Esophagus squamous epithelium (tissue), 5 donors: ENCODE measurements at places on chromosomes 12 and 14. TPM values are rescaled to one million over a fixed set of nuclear protein-coding genes. Genes with fewer than 3 reads are reported as not detected.

DNA sequence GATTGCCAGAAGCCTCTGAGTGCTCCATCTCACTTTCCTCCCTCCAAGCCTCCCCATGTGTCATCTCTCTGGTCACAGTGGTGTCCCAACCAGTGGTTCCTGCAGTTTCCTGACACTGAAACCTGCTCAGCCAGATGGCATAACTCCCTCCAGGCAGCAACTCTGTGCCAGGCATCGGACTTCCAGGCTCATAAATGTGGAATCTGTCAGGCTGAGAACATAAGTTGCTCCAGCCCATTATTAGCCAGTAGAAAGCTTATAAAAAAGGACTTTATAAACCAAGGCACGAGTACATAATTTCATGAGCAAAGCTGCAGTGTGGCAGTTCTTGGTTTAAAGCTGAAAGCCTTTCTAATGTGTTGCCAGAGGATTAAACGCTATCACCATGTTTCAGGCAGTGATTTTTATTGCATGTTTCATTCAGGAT lies 194.3 kb downstream of the DACT1 start:
- no peaks in the 10 kb centered on the region for H3K36me3 ChIP-seq
- no peaks in the 10 kb centered on the region for H3K4me1 ChIP-seq
- no peak for DNase-seq
- no peak overlapping the region for H3K4me3 ChIP-seq
- no peak overlapping the region for H3K27ac ChIP-seq

- no peak overlapping the region for H3K4me3 ChIP-seq
- no peaks in the 10 kb centered on the region for H3K36me3 ChIP-seq
- H3K27me3 ChIP-seq = peaks cover 18% of the 10 kb centered on the region
Measured at GRCh38 chr12:111029732-111030131, 109.4 kb upstream of the MYL2 start.

- peak within 1 kb of the TSS; percentile 79 for H3K4me3 ChIP-seq
- no peaks in the 10 kb centered on the region for H3K27me3 ChIP-seq
- no peaks in the 10 kb centered on the region for H3K36me3 ChIP-seq
- DNase-seq = peak; percentile 96
- H3K27ac ChIP-seq = peak within 1 kb of the TSS; percentile 98
- H3K4me1 ChIP-seq = peaks cover 7% of the 10 kb centered on the region
Measured at GRCh38 chr14:35826218-35826951, at the start of gene BRMS1L. BRMS1L (plus strand) TSS chr14:35826338; CDS start chr14:35826517, 179 bp downstream.

GRCh38 chr14:89493877-89494634 lies 77.0 kb upstream of the FOXN3 start:
- H3K4me3 ChIP-seq = no peak overlapping the region
- H3K36me3 ChIP-seq = no peaks in the 10 kb centered on the region
- no peak overlapping the region for H3K27ac ChIP-seq
- DNase-seq = no peak

DNA sequence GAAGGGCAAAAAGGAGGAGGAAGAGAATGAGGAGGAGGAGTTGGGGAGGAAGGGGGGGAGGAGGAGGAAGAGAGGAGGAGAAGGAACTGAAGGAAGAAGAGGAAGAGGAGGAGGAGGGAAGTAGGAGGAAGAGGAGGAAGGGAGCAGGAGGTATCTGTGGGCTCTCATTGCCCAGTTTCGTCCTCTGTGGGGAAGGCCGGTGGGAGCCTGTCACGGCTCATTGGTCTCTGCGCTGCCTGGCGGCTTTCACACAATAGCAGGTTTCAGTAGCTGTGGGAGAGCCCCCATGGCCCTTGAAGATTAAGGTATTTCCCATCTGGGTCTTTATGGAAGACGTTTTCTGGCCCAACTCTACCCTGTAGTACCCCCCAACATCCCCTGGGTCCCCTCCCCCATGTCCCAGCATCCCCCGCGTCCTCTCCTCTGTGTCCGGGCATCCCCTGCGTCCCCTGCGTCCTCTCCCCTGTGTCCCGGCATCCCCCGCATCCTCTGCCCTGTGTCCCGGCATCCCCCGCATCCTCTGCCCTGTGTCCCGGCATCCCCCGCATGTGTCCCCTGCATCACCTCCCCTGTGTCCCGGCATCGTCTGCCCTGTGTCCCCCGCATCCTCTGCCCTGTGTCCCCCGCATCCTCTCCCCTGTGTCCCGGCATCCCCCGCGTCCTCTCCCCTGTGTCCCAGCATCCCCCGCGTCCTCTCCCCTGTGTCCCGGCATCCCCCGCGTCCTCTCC lies 278.2 kb upstream of the SFSWAP start:
- no peak overlapping the region for H3K4me3 ChIP-seq
- H3K27ac ChIP-seq = no peak overlapping the region
- no peaks in the 10 kb centered on the region for H3K4me1 ChIP-seq
- H3K36me3 ChIP-seq = no peaks in the 10 kb centered on the region
- DNase-seq = no peak

DNA sequence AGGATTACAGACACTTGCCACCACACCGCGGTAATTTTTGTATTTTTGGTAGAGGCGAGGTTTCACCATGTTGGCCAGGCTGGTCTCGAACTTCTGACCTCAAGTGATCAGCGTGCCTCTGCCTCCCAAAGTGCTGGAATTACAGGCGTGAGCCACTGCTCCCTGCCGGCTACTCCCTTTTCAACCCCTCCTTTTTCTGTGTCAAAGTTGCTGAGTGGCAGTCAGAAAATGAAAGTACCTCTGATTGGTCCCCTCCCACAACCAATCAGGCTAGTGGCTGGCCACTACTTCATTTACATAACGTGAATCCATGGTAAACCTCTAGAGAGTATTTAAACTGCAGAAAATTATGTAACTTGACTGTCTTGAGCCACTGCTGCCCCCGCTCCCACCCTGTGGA lies 5.9 kb downstream of the RESF1 start:
- H3K4me3 ChIP-seq = no peak overlapping the region
- no peak for DNase-seq
- H3K27ac ChIP-seq = peak overlapping the region; percentile 2
- H3K4me1 ChIP-seq = peaks cover 67% of the 10 kb centered on the region

- DNase-seq = no peak
- no peaks in the 10 kb centered on the region for H3K4me1 ChIP-seq
- no peaks in the 10 kb centered on the region for H3K27me3 ChIP-seq
- H3K36me3 ChIP-seq = no peaks in the 10 kb centered on the region
Measured at GRCh38 chr12:47147739-47148138, 68.0 kb upstream of the AMIGO2 start.

DNA sequence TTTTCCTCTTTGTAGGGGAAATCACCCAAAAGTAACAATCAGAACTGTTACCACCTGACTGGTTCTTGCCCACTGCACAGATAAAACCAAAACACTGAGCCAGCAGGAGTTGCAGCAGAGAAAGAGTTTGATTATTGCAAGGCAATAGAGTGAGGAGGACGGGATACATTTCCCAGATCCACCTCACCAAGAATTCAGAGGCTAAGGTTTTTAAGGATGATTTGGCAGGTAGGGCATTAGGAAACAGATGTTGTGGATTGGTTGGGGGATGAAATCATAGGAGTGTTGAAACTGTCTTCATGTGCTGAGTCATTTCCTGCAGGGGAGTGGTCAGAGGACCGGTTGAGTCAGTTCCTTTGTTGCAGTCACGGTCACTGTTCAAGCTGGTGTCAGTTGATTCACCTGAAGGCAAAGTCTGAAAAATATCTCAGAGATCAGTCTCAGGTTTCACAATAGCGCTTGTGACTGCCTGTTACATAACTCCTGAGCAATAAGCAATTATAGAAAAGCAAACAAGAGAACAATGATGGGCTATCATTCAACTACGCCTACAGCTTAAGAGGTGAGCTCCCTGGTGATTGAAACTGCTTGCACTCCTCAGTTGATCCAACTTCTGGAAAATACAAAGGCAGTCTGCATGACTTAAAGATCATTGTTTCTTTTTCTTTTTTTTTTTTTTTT lies 20.3 kb upstream of the AMN1 start:
- H3K4me3 ChIP-seq = no peak overlapping the region
- H3K4me1 ChIP-seq = peaks cover 36% of the 10 kb centered on the region
- peak overlapping the region; percentile 86 for H3K27ac ChIP-seq
- H3K36me3 ChIP-seq = no peaks in the 10 kb centered on the region
- no peaks in the 10 kb centered on the region for H3K27me3 ChIP-seq

DNA sequence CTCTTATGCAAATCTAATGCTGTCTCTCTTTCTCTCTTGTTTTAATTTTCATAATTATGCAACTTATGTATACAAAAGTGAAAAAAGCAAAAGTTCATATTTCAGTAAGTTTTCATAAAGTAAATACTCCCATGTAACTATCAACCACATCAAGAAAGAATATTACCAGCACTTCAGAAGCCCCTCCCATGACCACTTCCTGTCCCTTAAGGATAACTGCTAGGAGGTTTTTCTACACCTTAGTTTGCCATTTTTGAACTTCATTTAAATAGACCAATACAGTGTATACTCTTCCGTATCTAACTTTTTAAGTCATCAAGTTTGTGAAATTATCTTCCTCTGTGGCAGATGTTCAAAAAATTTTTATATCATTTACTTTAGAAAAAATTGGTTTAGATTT lies 547 bp upstream of the OR4K15 start:
- H3K27me3 ChIP-seq = no peaks in the 10 kb centered on the region
- H3K4me1 ChIP-seq = no peaks in the 10 kb centered on the region
- DNase-seq = no peak
- H3K27ac ChIP-seq = no peak overlapping the region
- no peak overlapping the region for H3K4me3 ChIP-seq

DNA sequence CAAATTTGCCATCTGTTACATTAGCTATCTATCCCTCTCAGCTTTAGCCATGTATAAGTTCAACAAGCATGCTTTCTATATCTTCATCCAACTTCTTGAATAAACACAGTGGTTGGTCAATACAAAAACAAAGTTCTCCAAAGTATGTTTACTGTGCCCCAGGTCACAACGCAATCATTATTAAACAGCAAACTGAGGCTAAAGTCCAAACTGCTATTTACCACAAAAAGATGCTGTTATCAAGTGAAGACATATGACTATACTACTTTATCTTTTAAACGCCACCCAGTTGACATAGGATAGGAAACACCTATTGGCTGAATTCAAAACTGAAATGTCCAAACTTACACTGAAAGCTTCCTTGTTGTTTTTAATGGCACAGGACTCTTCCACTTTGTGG lies 11.7 kb downstream of the ZCCHC8 start:
- no peak overlapping the region for H3K4me3 ChIP-seq
- no peak for DNase-seq
- H3K4me1 ChIP-seq = no peaks in the 10 kb centered on the region
- H3K27me3 ChIP-seq = no peaks in the 10 kb centered on the region

- H3K4me1 ChIP-seq = no peaks in the 10 kb centered on the region
- peak; percentile 81 for DNase-seq
- H3K4me3 ChIP-seq = peak within 1 kb of the TSS; percentile 91
- peaks cover 37% of the 10 kb centered on the region for H3K36me3 ChIP-seq
- peak within 1 kb of the TSS; percentile 94 for H3K27ac ChIP-seq
- H3K27me3 ChIP-seq = peaks cover 24% of the 10 kb centered on the region
Measured at GRCh38 chr12:57744777-57745484, at the start of gene TSPAN31. TSPAN31 (plus strand) TSS chr12:57745039; CDS start chr12:57745155, 116 bp downstream.

SOX5 gene
- 0.53 TPM for total RNA-seq

RNU6-8 gene
- total RNA-seq = not detected

TC2N gene
- total RNA-seq = 44.8 TPM

DBX2 gene
- total RNA-seq = not detected

OR4E2 gene
- not detected for total RNA-seq

NRXN3 gene
- total RNA-seq = 15.8 TPM
